ENCODE measurements at places on chromosomes 4 and X.

DNA sequence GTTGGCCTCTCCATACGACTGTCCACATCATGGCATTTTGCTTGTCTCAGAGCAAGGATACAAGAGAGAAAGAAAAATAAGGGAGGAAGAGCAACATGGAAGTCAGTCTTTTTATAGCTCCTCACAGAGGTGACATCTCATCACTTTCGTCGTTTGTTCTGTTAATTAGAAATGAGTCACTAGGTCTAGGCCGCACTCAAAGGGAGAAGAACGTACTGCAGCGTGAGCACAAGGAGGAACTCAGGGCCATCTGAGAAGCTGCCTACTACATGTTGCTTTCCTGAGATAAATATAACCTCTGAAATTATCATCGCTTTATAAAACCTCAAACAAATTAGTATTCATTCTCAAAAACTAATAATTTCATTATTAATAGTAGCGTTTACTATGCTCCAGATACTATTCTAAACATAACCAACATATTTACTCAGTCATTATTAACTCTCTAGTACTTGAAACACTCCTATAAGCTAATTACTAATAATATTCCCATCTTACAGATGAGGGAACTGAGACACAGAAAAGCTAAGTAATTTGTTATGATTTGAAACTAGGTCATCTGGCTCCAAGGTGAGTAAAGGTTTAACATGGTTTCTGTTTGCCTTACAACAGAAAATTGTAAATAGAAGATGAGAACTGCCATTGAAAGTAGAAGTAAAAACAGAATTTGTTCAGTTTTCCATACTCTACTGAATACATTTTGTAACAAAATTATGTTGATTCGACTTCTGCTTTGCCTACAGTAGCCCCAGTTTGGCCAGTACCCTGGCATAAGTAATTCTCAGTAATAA, 213.2 kb upstream of the UGT8 start:
- no peak for DNase-seq

- DNase-seq: no peak
Observed at GRCh38 chr4:25190407-25190806, 30.2 kb upstream of the SEPSECS start.

- peak; percentile 27 for DNase-seq
Observed at GRCh38 chr4:165394275-165394674, 15.5 kb downstream of the CPE start.

GRCh38 chr4:6834867-6835266, 52.3 kb downstream of the KIAA0232 start:
- peak; percentile 12 for DNase-seq

DNA sequence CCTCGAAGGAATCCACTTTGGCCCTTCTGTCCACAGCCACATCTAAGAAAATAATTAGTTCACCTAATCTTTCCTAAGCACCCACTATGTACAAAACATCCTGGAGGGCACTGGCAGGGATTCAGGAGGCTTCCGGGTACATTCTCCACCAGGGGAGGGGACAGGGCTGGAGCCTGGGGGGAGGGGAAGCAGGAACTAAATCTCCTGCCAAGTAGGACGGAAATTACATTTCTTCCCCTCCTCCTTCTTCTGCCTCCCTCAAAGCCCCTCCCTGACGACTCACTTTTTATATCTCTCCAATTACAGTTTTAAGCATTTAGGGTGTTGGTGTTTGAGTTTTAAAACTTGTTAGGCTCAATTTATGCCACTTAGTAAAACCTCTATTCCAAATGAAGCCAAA, 203.1 kb downstream of the BCOR start:
- DNase-seq: no peak

DNA sequence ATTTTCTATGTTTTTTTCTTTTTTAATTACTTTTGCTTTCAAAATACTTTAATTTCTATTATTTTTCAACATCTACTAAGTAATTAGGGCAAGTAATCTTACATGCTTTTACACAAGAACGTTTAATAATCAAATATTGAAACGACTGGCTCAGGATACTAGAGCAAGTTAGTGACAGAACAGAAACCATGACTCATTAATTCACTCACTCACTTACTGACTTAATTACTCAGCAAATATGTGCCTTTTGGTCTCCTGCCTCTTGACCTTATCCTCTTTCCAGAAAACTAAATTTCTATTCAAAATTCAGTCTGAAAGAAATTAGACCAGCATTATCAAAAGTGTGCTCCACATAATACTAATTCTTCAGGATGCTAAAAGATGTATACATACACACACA, 314.9 kb upstream of the TEX13C start:
- no peak for DNase-seq

- peak; percentile 24 for DNase-seq
Observed at GRCh38 chr4:19700992-19701391, 550.7 kb upstream of the SLIT2 start.

DNA sequence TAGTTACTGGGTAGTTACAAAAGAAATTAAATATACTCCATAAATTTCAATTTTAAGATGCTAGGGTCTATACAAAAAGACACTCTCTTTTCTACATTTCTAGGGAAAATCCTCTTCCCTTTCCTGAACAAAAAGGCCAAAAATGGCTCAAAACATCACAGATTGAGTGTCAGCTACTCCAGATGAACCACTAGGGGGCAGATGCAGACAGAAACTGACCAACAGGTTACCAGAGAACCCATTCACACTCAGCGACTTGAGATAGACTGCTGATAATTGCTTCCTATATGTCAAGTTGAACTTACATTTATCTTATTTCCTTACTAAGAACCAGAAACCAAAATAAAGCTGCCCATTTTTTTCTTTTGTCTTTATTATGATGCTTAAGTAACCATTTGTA, 83.4 kb upstream of the MID1IP1 start:
- peak; percentile 20 for DNase-seq

DNA sequence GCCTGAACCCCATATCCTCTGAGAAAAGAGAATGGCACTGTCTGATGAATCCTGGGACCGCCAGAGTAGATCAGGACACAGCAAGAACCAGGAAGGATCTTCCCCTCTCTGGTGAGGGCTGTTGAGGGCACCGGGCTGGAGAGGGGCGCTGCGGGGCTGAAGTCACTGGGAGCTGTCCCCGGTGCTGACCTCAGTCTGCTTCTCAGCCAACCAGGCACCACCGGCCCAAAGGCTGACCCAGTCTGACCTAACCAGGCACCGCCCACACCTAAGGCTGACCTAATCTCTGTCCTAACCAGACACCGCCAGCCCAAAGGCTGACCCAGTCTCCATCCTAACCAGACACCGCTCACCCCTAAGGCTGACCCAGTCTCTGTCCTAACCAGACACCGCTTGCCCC, 82.8 kb downstream of the CPZ start:
- DNase-seq: peak; percentile 2

DNA sequence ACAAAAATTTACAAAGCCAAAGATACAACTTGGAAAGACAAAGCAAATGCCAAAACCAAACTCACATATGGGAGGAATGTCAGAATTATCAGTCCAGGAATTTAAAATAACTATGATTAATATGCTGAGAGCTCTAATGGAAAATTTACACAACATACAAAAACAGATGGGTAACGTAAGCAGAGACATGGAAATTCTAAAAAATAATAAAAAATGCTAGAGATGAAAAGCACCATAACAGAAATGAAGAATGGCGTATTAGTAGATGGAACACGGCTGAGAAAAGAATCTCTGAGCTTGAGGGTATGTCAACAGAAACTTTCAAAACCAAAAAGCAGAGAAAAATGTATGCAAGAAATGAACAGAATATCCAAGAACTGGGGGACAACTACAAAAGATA, 4.1 kb upstream of the MANBA start:
- DNase-seq: no peak

DNA sequence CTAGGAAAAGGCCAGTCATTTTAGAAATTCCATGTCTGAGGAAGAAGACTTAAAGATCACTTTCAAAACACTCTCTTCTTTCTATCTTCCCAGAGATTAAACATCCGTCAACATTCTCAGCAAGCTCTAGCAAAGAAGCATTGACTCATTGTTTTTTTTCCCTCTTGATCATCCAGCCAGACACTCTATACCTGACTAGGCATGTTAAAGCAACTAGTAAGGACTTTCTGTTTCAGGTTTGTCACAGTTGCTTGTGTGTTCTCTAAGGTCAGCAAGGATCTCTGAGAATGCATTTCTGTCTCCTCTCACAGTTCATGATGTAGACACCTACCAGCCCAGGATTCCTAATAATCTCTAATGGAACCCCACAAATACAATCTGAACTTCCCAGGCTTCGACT, 112.2 kb downstream of the IL13RA2 start:
- no peak for DNase-seq

- no peak for DNase-seq
Observed at GRCh38 chr4:142929526-142929925, 83.4 kb upstream of the INPP4B start.

- DNase-seq: no peak
Observed at GRCh38 chr4:5718411-5718810, 7.4 kb downstream of the EVC start.

DNA sequence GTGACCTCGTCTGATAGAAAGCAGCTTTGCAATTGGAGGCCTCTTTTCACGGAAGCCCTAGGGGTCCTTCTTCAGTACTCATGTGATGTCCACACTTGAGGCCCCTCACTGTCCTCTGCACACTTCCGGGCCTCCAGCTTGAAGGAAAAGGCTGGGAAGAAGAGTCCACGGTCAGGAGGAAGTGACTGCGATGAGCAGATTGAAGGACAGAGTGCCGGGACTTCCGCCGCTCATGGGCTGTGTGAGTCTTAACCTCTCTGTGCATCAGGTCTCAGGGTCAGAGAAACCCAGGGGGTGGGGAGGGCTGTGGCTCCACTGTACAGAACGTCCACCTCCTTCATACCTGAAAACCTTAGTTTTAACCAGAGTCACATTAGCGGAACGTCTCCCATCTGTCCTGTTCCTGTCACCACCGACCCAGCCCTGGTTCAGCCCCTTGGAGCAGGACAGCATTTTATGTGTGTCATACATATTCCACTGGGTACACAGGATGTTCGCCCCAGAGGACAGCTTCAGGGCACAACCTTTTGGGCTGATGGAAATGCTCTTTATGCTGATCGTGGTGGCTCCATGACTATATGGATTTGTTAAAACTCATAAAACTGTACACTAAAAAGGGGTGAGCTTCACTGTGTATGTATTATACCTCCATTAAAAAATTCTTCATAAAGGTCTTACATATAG, 51.0 kb upstream of the SORCS2 start:
- no peak for DNase-seq

DNA sequence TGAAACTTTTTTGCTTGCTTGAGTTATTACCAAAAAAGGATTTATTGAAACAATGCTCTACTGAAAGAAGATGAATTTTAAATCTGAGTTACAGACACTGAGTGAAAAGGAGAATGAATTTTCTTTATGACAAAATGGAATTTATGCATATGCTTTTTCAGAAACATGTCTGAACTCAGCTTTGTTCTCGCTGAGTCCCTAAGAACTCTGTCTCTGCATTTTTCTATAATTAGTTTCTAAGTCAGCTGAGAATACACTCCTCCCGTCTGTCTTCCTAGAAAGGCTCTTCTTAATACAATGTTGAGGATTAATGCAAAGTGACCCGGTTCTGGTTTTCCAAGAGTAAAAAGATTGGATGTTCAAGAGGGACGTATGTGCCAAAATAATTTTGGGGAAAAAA, 463.5 kb downstream of the NKX6-1 start:
- no peak for DNase-seq

DNA sequence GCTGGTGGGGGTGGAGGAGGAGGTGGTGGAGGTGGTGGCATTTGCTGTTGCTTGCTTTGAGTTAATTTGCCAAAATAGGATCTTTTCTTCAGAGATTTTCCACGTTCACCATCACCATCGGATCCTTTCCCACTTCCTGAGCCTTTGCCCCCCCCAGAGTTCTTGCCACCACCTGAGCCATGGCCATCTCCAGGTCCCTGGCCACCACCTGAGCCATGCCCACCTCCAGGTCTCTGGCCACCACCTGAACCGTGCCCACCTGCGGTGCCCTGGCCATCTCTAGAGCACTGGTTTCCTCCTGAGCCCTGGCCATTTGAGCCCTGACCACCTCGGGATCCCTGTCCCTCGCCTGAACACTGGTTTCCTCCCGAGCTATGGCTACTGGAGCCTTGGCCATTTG, 1.9 kb downstream of the IRS4 start:
- DNase-seq: no peak

GRCh38 chr4:3384771-3385710, 56.7 kb upstream of the HGFAC start:
- DNase-seq: no peak

- no peak for DNase-seq
Observed at GRCh38 chr4:94813221-94813620, 55.5 kb downstream of the BMPR1B start.

DNA sequence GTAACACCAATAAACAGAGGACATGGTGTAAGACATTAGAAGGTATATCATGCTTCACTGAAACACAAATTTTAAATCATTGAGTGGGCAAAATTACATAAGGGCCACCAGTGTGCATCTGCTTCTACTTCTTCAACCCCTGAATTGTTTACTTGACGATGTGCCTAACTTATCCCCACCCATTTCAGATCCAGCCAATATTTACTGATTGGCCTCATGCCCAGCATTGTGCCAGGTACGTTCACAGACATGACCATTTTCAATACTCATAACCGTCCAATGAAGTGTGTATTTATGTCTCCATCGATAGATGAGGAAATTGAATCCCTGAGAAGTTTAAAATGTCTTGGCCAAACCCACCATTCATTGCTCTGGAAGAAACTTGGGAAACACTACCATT, 208.3 kb upstream of the MID1 start:
- DNase-seq: no peak

- no peak for DNase-seq
Observed at GRCh38 chrX:41946235-41946634, 22.9 kb upstream of the CASK start.

DNA sequence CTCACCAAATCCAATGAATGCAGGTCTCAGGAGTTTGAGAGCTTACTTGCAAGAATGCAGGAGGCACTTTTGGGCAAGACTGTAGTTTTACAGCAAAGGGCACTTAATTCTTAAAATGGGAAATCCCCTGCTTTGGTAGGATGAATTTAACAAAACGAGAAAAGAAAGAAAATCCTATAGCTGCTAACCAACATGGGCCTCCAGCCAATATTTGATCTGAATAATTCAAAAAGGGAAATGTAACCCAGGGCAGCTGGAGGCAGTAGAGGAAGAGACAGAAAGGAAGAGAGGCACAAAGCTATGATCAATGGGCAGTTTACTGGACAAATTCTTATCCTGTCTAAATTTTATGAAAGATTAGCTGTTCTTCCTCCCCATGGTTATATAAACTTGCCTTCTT, 142.3 kb downstream of the SH3KBP1 start:
- no peak for DNase-seq

DNA sequence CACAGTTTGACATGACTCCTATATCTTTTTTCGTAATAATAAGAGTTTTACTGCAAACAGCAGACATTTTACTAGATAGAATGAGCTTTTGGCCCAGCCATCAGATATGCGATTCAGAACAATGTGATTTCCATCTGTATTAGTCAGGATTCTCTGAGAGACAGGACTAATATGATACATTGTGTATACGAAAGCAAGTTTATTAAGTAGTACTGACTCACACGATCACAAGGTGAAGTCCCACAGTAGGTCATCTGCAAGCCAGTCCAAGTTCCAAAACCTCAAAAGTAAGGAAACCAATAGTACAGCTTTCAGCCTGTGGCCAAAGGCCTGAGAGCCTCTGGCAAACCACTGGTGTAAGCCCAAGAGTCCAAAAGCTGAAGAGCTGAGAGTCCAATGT, 24.1 kb downstream of the CXCL8 start:
- DNase-seq: peak; percentile 67

- no peak for DNase-seq
Observed at GRCh38 chr4:112156112-112156511, 10.9 kb downstream of the FAM241A start.

- DNase-seq: no peak
Observed at GRCh38 chr4:163489929-163490328, 4.6 kb upstream of the TMA16 start.

GRCh38 chrX:47223476-47224250, 5.2 kb downstream of the CDK16 start:
- no peak for DNase-seq
